NCI-H1417 treated with DMSO at 0.1 percent for 48 hours (cell line): ENCODE measurements at places on chromosomes 1 and 21.

- no peak for DNase-seq
Measured at GRCh38 chr1:180969434-180969833, 53.2 kb downstream of the STX6 start.

- no peak for DNase-seq
Measured at GRCh38 chr1:69363236-69363635, 204.5 kb upstream of the LRRC7 start.

- DNase-seq = no peak
Measured at GRCh38 chr1:230639714-230640209, 2.5 kb upstream of the COG2 start.

GRCh38 chr1:182383037-182383661 lies 8.4 kb downstream of the GLUL start:
- no peak for DNase-seq

DNA sequence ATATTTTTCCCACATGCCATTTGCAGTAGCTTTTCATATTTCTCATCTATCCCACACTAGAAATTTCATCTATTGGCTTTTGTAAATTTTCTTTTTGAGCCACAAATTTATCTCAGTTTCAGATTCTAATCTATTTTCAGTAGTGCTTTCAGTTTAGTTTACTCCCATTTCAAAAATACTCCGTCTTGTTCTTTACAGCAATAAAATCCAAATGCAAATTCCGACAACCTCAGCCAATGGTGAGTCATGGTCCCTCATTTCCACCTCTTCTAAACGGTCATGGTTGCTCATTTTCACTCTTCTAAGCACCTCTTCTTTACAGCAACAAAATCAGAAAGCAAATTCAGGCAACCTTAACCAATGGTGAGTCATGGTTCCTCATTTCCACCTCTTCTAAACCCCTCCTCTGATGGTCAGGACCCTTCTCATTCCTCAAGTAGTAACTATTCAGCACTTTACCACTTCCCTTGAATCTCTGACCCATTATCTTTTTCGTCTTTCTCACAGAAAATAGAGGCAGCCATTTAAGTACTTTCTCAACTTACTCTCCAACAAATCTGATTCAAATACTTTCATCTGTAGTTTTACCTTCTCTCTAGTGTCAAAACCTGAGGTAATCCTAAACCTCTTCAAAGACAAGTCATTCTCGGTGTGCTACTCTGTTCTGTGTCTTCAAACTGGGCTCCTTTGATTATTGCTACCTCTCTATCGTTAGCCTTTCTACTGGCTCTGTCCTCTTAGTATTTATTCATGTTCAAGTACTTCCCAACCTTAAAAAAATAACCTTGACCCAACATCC lies 34.4 kb downstream of the C21orf91 start:
- no peak for DNase-seq

DNA sequence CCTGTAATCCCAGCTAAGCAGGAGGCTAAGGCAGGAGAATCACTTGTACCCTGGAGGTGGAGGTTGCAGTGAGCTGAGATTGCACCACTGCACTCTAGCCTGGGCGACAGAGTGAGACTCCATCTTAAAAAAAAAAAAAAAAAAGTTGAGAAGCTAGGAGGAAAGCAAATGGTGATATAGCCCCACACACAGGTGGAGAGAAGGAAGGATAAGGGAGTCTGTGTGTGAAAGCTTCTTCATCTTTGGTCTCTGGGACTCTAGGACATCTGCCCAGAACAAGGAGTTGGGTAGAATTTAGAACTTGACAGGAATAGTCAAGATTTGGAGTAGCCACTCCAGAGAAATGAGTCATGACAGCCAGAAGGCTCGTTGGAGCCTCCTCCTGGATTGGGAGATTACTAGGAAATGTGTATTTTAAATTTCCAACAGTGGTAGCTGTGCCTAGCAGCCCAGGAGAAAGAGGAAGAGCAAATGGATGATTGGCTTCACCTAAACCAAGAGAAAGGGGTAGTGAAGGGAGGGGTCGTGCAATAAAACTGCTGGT lies 19.9 kb downstream of the NPL start:
- no peak for DNase-seq

DNA sequence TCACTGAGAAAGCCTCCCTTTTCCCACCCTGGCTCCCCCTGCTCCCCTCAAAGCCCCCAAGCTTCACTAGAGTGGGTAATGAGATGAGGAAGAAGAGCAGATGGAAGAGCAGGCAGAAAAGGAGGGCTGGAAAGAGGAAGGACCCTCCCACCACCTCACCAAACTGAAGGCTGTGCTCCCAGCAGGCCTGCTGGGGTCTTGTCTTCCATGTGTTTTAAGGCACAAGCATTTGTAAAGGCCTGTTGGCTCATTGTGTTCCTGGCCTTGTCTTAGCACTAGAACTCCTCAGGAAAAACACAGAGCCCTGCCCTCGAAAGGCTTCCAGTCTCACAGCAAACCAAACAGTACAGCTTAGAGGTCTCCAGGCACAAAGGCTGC lies 51.5 kb downstream of the TOMM20 start:
- no peak for DNase-seq

DNA sequence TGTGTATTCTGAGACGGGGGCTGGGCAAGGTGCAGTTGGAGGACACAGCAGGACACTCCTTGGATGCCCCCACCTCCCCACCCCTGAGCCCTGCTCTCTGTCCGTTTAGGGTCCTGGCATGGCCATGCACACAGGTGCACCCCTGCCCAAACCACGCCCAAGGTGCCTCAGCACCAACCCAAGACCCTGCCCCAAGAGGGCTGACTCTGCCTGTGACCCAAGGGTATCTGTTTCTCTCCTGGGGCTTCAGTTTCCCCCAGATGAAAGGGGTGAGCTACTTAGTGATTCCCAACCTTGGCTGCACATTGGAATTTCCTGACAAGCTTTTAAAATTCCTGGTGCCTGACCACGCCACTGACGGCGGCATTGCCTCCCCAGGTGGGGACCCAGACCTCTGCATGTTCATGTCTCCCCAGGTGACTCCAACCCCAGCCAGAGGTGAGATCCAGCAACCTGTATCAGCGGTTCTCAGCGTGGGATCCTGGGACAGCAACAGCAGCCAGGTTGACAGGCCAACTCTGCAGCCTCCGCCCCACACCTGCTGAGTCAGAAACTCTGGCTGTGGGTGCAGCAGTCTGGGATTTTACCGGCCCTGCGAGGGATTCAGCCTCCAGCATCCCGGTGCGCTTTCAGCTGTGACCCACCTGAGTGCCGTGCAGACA lies 483.4 kb downstream of the NPHP4 start:
- DNase-seq = no peak

GRCh38 chr1:53631622-53632310 lies 107.2 kb downstream of the GLIS1 start:
- DNase-seq = no peak

DNA sequence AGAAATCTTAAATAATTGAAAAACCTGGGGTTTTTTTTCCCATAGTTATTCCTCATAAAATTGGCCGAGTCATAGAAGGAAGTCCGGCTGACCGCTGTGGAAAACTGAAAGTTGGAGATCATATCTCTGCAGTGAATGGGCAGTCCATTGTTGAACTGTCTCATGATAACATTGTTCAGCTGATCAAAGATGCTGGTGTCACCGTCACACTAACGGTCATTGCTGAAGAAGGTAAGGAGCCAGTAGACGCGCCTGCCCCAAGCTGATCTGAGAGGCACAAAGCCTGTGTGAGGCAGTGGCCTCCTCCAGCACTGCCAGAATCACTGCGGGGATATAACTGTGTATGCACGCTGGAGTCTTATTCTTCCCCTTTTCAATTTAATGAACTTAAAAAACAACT lies 100.3 kb downstream of the PHTF1 start:
- no peak for DNase-seq

GRCh38 chr1:231527586-231528171 lies 790 bp upstream of the TSNAX start:
- no peak for DNase-seq

- no peak for DNase-seq
Measured at GRCh38 chr1:196976278-196976677, 1.1 kb upstream of the CFHR5 start.

GRCh38 chr1:31814041-31814511 lies 1.7 kb downstream of the SPOCD1 start:
- no peak for DNase-seq

- no peak for DNase-seq
Measured at GRCh38 chr1:84833194-84833593, 59.8 kb downstream of the LPAR3 start.
